ENCODE measurements at places on chromosomes 7 and 10.

- ATAC-seq: no peak
These were observed 85.2 kb downstream of the ABCB5 start for GRCh38 chr7:20700453-20701227.

DNA sequence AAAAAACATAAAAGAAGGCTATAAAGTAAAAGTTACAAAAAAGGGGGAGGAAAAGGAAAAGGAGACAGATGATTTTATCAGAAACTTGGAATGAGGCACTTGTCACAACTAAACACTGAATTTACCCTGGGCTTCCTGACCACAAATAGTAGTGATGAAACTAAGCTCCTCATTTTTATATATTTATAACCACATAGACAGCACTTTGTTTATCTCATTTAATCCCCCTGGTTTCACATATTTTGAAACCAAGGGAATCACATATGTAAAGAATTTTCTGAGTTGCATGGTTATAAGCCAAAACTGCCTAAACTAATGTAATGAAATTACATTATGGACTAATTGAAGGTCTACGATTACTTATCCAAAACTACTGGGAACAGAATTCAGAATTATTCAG is 39.6 kb upstream of the MET start:
- ATAC-seq: no peak

DNA sequence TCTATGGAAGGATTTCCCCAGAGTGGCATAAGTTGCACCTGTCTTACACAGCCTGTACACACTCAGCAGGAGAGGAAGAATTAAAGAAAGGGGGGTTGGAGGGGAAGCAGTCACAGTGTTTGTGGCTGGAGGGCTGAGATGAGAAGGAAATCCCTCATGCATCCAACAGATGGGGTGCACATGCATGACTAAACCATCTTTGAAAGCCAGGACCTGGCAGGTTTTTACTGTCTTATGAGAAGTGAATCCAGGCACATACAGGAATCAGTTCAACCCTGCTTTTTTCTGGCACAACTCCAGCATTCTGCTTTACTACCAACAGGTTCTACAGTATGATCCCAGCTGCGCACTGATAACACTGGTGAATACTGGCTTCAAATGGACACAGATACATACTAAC is 107.7 kb downstream of the CACNA2D1 start:
- ATAC-seq: no peak

- ATAC-seq: peak; percentile 34
These were observed 229.5 kb downstream of the PTPRN2 start for GRCh38 chr7:158357898-158358821.

DNA sequence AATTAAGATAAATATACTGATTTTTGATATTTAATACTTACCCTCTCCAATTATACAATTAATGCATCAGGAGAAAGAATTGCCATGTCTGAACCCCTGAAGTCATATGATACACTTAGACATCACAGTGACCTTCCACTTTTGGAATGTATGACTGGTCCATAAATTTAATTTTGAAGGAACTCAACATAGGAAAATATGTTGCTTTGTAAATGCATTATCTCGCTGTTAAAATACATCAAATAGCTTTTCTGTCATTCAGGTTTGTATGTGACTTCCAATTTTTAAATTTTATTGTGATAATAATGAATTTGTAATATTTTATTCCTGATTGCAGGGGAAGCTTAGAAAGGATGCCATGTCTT is 631.9 kb upstream of the ANKRD30A start:
- ATAC-seq: no peak

DNA sequence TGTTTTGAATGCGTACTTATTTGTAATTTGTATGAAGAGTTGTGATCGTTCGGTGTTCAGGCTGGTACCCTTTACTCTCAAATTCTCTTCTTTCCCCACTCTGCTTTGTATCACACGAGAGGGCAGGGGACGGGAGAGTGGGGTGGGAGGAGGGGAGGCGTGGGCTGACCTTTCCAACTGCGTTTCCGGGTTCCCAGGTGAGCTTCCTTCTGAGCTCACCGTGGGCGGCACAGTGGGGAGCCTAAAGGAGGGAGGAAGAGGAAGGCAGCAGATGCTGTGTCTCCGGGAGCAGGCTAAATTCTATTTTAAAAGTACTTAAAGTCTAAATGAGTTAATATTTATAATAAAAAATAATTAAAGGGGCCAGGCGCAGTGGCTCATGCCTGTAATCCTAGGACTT is 7.4 kb upstream of the XRCC2 start:
- no peak for ATAC-seq

GRCh38 chr10:2745666-2746065 is 321.7 kb upstream of the PFKP start:
- ATAC-seq: no peak

GRCh38 chr7:7848246-7848645 is 120.3 kb upstream of the GLCCI1 start:
- no peak for ATAC-seq

DNA sequence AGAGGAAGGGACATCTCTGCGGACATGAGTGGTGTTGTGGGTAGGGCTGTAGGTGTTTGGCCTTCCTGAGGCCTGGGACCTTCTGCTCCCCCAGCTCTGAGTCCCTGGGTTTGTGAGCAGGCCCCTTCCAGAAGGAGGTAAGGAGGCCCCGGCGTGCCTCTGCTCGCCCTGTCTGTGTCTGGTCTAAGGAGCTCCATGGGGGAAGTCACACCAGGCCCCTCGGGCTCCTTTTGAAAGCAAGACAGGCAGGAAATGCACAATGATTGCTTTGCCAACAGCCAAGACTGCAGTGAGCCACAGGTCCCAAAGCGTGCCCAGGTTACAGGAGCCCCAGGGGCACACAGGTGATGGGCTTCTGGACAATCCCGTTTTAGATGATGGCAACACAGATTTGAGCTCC is 89.5 kb downstream of the FAM53B start:
- no peak for ATAC-seq

GRCh38 chr10:4527281-4527970 is 298.6 kb upstream of the AKR1E2 start:
- ATAC-seq: no peak

DNA sequence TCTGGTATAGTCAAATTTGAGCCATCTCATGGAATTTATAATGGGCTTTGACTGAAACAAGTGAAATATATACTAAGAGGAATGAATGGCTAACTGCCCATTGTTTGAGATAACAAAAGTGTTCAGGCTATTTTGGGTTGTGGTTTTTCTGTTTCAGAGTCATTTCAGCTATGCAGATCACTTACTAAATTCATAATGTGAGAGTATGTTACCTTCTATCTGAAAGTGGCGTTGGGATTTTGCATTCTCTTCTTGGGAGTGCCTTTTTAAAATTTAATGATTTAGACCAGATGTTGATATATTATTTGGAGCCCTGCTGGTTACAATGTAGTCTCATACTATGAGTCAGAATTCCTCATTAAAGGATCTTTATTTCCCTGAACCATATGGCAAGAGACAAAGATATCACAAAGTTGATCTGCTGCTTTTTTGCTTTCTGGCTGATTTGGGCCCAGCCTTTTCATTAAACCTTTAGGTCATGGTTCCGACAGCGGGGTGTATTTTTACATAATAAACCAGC is 10.4 kb downstream of the VCL start:
- peak; percentile 71 for ATAC-seq

DNA sequence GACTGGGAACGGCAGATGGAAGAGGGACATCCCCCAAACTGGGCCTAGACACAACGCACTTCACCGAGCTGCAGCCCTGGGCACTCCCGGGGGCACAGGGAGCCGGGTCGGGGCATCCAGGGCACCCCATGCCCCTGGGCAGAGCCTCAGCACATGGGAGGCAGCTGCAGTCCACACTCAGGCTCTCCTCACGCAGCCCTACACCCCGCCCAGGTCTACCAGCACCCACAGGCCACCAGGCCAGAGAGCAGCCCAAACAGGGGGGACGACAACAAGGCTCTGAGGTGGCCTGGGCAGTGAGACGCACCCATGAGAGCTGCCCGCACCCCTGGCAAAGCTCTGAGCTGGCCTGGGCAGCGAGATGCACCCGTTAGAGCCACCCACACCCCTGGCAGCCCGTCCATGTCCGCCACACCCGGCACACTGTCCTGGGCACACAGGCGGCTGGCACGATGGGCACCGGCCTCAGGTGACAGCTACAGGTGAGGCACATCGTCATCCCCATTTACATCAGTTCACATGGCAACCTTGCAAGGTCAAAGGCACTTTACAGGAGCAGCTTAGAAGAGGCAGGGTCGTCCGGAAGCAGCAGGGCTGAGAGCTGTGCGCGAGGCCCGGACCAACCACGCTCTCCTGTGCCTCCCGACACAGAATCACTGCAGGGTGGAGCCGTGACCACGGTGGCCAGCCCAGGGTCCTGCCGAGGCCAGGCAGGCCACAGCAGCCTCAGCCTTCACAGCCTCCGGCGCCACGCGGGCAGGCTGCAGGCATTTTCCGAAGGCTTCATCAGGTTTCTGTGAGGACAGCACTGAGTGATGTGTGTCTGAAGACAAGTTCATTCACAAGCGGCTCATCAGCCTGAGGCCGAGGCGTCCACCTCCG is 228.6 kb downstream of the MAD1L1 start:
- ATAC-seq: no peak

GRCh38 chr7:152489044-152489443 is 53.2 kb upstream of the KMT2C start:
- no peak for ATAC-seq

- no peak for ATAC-seq
These were observed 88.0 kb downstream of the ARHGAP22 start for GRCh38 chr10:48516911-48517310.

DNA sequence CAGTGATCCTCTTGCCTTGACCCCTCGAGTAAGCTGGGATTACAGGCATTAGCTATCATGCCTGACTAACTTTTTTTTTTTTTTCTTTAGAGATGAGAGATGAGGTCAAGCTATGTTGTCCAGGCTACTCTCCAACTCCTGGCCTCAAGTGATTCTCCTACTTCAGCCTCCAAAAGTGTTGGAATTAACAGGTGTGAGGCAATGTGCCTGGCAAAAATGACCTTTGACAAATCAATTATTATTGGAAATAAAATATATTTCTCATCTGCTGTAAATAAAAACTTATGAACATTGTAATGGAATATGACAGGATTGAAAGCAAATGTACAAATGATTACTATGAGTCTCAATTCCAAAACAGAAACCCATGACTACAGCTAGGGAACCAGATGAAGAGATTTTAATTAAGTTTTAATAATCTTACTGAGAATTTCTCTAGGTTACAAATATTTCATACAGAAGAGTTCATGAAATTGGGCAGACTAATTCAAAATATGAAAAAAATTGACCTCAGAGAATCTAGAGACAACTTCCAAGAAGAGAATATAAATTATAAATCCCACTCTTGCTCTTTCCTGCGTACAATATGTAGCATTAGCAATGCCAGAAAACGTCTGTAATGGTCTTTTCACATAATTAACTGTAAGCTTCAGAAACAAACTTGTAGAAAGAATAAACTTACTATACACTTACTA is 414.7 kb downstream of the DGKB start:
- ATAC-seq: no peak

GRCh38 chr10:45118929-45119328 is 118.2 kb downstream of the ZNF22 start:
- ATAC-seq: no peak

DNA sequence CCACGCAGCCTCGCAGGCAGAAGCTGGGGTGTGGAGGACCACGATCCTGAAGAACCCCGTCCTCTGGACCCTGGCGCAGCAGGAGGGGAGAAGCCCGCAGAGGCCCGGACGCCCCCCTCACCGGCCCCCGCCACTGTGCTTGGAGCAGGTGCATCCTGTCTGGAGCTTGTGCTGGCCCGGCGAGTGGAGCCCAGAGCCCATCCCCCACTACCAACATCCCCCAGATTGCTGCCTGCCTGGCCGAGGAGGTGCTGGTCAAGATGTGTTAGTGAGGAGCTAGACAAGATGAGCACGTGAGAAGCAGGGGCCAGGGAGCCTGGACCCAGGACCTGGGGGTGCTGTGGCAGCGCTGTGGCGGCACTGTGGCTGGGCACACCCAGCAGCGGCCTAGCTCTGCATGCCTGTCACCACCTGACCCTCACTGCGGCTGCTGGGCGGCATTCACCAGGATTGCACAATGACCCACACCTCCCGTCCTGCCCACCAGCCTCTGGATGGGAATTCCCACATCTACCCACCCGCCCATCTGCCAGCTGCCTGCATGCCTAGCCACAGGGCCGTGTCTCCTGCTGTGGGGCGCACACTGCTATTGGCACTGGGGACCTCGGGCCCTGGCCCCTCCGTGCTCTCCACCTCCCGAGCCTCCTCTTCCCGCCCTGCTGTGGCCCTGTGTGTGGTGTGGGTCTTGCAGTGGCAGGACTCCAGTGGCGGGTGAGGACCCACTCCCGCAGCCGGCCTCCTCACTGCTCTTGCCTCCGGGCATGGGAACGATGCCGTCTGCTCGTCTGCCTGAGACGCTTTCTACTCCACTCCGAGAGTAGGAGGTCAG is 11.8 kb downstream of the GPR146 start:
- ATAC-seq: no peak

- ATAC-seq: no peak
These were observed 184.2 kb downstream of the POU6F2 start for GRCh38 chr7:39161903-39162302.

GRCh38 chr7:156504687-156505545 is 135.7 kb upstream of the RNF32 start:
- no peak for ATAC-seq

DNA sequence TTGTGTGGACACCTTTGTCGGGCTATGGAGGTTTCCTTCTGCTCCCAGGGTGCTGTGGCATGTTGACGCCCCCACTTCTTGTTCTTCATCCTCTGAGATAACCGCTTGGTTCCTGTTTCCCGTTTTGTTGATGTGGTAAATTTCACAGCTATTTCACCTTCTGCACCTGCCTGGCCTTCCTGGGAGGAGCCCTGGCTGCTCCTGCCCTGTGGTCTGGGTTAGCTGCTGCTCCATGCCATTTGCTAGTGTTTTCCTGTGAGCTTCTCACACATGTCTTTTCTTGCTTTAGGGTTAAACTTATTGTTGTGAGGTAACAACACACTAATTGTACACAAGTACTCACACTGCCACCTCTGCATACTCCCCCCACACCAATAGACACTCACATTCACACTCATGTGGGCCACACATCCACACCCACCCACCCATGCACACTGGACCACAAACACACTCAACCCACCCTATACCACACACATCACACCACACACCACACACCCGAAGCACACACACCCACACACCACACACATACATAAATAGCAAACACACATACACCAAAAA is 46.5 kb upstream of the MSMB start:
- ATAC-seq: peak; percentile 17

GRCh38 chr7:3259711-3260400 is 41.2 kb upstream of the SDK1 start:
- ATAC-seq: no peak

DNA sequence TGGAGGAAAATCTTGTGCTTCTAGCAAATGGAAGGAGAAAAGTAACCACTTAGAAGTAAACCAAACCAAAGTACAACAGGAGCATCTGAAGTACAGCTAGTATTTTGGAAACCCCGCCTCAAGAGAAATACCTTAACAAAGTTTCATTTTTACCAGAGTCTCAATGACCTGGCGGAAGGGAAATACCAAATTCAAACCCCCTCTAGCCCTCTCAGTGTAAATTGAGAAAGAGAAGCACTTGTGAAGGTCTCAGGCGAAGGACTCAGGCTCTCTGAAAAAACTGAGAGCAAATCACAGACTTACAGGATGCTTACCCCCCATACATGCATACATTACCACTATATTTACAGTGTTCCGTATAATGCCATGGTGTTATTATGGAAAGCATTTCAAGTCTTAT is 70.1 kb downstream of the ZPBP start:
- no peak for ATAC-seq

GRCh38 chr10:26361351-26361750 is 76.8 kb upstream of the APBB1IP start:
- ATAC-seq: no peak
